ENCODE measurements at places on chromosomes 6 and 20. TPM values are rescaled to one million over a fixed set of nuclear protein-coding genes. Genes with fewer than 3 reads are reported as not detected.

GRCh38 chr6:144327081-144327480, 41.9 kb downstream of the UTRN start:
- DNase-seq: peak; percentile 77

DNA sequence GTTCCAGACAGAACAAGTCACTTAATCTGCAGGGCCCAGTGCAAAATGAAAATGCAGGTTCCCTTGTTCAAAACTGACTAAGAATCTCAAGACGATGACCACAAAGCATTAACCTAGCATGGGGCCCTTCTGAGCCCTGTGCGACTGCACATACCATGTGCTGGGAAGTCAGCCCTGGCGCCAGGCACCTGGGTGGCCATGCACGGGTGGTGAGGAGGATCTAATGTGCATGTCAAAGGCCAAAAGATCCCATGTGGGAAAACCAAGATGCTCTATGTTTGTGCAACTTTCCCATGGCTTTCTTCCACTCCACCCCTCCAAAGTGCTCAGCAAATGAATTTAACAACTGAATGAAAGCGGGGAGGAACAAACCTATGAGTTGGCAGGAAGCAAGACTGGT, 33.5 kb upstream of the NXT1 start:
- DNase-seq: no peak

- no peak for DNase-seq
These were observed 35.4 kb upstream of the HFE start for GRCh38 chr6:26051665-26052310.

GRCh38 chr6:133623065-133623464, 265.8 kb upstream of the TCF21 start:
- DNase-seq: peak; percentile 32

DNA sequence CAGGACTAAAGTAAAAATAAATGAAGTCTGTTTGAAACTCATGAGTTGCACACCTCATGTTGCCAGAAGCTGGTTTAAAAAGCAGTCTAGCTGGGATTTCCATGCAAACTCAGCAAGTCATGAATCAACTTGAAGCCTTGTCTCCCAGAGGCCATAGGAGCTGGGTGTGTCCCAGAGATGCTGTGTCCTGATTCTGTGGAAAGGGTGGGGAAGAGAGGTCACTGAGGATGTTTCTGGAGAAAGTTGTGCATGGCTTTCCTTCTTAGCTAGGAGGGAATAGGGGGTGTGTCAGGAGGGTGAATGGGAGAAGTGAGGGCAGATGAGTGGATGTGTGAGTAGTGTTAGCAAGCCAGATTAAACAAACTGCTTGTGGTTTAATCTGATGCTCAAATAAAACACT, 111.3 kb downstream of the ADAT2 start:
- DNase-seq: no peak

GRCh38 chr6:134826889-134827737, 122.8 kb downstream of the ALDH8A1 start:
- DNase-seq: peak; percentile 71

GRCh38 chr6:105522626-105523322, 119.9 kb upstream of the PREP start:
- no peak for DNase-seq

DNA sequence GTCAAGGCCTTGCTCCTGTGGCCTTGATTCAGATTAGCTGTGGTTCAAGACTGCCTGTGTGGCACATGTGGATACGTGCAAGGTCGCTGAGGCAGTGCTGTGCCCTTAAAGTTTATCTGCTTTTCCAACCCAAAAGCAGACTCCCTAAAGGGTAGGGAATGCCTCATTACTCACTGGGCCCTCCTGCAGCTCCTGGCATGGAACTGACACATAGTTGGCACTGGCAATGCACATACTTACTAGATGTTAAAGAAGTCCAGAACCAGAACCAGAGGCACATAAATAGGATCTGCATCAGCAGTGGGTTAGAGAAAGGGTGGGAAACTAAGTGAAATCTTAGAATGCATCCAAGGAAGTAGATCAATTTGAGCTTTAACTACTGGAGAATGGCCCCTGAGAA, 90.6 kb upstream of the MLN start:
- DNase-seq: no peak

DNA sequence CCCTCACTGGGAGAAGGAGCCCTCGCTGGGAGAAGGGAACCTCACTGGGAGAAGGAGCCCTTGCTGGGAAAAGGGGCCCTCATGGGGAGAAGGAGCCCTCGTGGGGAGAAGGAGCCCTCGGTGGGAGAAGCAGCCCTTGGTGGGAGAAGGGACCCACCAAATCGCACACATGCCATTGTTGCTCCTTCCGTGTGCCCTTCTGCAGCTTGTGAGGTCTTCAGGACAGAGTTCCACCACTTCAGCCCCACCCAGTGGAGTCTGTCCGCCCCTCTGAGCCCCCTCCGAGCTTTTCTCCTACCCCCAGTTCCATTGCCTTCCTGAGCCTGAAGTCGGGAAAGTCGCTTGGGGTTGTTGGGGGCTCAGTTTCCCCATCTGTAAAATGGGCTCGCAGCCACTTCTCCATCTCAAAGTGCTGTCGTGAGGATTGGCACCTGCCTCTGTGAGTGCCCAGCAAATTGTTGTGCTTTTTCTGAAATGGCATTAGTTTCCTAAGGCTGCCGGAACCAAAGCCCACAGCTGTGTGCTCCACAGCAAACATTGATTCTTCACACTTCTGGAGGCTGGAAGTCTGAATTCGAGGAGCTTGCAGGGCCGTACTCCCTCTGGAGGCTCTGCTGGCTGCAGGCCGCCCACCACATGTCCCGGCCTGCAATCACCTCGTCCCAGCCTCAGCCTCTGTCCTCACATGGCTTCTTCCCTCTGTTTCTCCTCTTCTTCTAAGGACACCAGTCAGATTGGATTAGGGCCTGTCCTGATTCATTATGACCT, 124.7 kb upstream of the PMEPA1 start:
- DNase-seq: no peak

GRCh38 chr6:112281821-112282615, 27.7 kb upstream of the LAMA4 start:
- peak; percentile 44 for DNase-seq

DNA sequence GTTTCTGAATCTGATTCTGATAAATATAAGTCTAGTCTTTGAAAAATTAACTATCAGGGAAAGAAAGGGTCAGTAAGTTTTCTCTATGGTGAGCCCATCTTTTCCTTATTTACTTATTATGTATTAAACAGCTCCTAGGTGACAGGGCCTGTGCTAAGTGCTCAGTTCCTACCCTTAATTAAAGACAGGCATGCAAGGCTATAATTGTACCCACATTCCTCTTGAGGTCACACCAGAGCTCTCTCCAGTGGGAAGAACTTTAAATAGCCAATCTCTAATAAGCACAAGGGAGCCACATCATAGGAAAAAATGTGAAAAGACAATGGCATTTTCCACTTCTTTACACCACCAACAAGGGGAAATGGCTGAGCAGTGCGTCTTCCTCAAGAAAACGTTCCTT, 421.8 kb upstream of the SLC35B3 start:
- DNase-seq: no peak

- DNase-seq: no peak
These were observed 116.3 kb downstream of the KHDC1L start for GRCh38 chr6:73108949-73109348.

DNA sequence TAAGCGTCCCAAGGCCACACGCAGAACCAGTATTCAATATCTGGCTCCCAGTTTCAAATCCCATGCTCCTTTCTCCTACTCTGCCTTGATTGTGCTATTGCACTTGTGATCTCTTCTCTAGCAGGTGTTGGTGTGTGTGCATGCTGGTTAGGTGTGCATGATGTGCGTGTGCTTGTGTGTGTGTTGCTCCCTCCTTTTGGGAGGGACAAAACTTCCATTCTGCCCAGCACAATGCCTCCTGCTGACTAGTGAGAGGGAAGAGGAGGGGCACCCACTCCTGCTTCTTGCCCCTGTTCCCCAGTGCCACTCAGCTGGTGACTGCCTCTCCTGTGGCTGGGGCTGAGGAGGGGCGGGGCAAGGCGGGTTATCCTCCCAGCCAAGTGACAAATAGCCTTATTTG, 19.7 kb downstream of the CD40 start:
- DNase-seq: no peak

DNA sequence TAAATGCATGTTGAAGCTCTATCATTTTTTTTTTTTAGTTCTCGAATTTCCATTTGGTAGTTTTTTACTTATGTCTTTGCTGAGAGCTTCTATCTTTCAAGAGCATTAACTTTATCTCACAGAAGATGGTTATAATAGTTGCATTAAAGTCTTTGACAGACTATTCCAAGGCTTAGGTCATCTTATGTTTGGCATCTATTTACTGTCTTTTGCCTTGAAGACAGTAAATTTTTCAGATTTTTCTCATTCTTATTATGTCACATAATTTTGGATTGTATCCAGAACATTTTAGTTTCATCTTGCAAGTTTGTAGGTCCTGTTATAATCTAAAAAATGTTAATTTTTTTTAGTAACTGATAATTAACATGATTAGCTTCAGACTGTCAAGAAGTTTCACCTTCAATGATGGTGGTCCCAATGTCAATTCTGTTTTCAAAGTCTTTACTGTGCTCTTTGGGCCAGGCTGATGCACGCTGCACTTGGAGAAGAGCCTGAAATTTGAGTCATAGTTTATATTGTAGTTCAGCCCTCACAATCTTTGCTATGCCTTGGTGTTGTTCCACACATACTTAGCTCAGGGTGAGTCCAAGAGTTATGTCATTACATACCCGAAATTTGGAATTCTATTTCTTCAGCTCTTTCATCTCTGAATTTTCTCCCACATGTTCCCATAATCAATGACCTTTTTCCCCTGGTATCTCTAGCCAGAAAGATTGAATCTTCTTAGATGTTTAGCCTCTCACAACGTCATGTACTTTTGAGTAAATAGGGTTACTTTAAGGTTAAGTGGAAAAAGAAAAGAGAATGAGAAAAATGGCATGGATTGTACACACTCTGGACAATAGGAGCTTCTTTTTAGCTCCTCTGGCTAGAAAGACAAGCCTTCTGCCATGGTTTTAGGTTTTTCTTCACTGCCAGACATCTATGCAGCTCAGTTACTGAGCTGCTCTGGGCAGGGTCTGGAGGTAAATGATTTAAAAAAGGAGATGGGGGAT, 110.3 kb upstream of the BTBD3 start:
- no peak for DNase-seq

DNA sequence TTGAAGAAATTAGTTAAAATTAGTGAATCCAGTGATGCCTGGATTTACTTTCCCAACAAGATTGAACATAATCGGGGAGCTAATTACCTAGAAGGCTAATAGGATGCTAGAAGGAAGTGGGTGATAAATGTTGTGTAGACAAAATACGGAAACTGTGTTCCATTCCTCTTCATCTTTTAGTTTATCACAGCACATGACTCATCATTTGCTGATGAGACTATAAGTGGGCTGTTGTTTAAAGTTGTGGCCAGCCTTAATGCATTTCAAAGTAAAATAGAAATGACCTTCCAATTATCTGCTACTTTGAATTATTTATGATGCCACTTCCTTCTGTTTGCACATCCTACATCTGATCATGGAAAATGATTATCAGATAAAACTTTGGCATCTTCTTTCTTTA, 43.4 kb downstream of the OGFRL1 start:
- DNase-seq: no peak

DNA sequence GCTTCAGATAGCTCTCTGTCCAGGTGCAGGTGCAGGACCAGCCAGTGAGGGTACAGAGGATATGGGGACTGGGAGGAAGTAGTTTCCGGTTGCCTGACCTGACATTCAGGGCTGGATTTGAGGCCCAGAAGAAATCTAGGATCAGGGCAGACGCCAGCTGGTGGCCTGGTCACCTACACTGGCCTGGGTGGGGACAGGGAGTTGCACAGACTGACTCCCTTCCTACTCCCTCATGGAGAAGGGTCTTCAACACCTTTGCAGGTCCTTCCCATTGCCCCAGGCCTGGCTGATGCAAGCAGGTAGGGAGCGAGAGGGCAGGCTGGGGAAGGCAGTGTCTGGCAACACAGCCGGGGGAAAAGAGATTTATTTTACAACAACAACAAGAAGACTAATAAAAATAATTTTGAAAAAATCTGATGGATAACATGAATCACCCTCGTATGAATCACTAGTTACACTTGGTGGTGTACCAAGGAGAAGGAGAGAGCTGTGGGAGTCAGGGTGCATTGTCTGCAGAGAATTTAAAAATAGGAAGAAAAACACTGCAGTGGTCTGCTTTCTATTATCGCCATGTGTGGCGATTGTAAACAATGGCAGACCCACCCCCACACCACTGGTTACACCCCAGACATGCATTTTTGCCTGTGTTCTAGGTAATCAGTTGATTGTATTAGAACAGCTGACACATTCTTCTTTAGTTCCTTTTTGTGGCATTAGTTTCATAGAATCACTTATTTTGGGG, 62.3 kb upstream of the SNX9 start:
- DNase-seq: no peak

DNA sequence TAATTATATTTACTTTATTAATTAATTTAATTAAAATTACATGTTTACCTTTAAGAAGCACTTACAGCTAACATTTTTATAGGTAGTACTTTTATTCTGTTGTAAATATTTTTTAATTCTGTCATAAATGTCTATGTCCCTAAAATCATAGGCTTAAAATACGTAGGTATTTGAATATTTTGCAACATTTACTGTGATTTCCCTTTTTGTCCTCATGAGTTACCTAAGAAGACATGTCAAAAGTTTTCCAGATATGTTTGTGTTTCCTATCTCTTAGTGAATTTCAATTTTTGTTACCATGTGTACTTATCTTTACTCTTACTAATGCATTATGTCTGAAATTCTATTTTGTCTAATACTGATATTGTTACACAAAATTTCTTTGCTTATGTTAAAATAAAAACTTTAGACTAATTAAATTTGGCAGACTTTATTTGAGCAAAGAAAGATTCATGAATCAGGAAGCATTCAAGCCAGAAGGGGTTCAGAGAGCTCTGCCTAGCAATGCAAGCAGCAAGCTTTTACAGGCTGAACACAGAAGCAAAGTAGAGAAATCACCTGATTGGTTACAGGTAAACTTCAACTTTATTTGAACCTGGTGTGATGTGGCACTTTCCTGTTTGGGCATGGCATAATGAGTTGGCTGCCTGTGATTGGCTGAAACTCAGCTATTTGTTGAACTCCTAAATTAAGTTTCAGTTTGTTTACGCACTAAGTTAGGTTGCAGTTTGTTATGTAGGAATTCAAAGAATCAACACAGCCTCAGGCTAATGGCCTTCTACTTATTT, 123.2 kb upstream of the TMEM170B start:
- no peak for DNase-seq

- no peak for DNase-seq
These were observed 7.5 kb downstream of the SF3B5 start for GRCh38 chr6:144087789-144088426.

DNA sequence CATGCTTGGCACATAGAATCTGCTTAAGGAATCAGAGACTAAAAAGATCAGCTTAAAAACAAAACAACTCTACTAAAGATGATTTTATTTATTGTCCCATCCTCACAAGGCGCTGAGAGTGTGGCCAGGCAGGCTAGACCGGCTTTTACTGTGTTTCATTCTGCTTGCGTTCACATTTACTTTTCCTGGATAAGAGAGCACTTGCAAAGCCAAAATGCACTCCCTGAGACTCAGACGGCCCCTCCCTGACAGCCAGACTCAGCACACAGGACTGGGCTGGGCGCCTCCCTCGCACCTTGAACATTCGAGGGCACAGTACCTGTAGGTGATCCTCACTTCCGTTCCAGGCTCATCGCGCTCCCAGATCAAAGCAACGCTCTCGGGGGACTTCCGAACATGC, 10.2 kb downstream of the ACSS1 start:
- no peak for DNase-seq

CYP39A1 gene
- total RNA-seq: 22.9 TPM

HSPA1L gene
- total RNA-seq: 4.6 TPM

HLA-DPB1 gene
- 44.6 TPM for total RNA-seq

VWA7 gene
- total RNA-seq: 1.2 TPM

RCAN2 gene
- total RNA-seq: 22.3 TPM

HAO1 gene
- not detected for total RNA-seq

MEP1A gene
- not detected for total RNA-seq
